ENCODE measurements at places on chromosomes 4 and X. TPM values are rescaled to one million over a fixed set of nuclear protein-coding genes. Genes with fewer than 3 reads are reported as not detected.

FAM53A gene
- 0.82 TPM for total RNA-seq

HS3ST1 gene
- total RNA-seq, result 6.9 TPM

TACR3 gene
- 2.4 TPM for total RNA-seq

MTTP gene
- 2.0 TPM for total RNA-seq

GLRA2 gene
- total RNA-seq, result 113 TPM

PAGE2B gene
- not detected for total RNA-seq

CLDN2 gene
- total RNA-seq, result not detected

BEND2 gene
- total RNA-seq, result not detected

GRCh38 chr4:103757631-103758030 lies 37.8 kb upstream of the TACR3 start:
- no peak for DNase-seq

- no peak for DNase-seq
Measured at GRCh38 chrX:67624325-67624724, 80.5 kb downstream of the AR start.

GRCh38 chrX:87468941-87469340 lies 48.7 kb upstream of the KLHL4 start:
- no peak for DNase-seq

DNA sequence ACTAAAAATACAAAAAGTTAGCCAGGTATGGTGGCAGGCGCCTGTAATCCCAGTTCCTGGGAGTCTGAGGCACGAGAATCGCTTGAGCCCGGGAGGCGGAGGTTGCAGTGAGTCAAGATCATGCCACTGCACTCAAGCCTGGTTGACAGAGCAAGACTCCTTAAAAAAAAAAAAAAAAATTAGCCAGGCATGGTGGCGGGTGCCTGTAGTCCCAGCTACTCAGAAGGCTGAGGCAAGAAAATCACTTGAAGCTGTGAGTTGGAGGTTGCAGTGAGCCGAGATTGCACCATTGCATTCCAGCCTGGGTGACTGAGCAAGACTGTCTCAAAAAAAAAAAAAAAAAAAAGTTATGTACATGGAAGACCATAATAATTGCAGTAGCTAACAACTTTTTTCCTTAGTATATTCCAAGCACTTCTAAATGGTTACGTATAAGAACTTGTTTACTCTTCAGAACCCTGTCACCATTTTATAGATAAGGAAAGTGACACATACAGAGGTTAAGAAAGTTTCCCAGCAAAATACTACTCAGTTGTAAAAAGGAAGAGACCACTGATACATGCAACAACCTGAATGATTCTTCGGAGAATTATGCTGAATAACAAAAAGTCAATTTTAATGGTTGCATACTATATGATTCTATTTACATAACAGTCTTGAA lies 24.5 kb downstream of the RUFY3 start:
- DNase-seq, result no peak

- peak; percentile 13 for DNase-seq
Measured at GRCh38 chr4:126604268-126604867, 1028.4 kb upstream of the INTU start.

GRCh38 chr4:82515705-82516104 lies 46.1 kb downstream of the TMEM150C start:
- peak; percentile 40 for DNase-seq

GRCh38 chrX:76931518-76931917 lies 504.0 kb downstream of the MAGEE1 start:
- no peak for DNase-seq

DNA sequence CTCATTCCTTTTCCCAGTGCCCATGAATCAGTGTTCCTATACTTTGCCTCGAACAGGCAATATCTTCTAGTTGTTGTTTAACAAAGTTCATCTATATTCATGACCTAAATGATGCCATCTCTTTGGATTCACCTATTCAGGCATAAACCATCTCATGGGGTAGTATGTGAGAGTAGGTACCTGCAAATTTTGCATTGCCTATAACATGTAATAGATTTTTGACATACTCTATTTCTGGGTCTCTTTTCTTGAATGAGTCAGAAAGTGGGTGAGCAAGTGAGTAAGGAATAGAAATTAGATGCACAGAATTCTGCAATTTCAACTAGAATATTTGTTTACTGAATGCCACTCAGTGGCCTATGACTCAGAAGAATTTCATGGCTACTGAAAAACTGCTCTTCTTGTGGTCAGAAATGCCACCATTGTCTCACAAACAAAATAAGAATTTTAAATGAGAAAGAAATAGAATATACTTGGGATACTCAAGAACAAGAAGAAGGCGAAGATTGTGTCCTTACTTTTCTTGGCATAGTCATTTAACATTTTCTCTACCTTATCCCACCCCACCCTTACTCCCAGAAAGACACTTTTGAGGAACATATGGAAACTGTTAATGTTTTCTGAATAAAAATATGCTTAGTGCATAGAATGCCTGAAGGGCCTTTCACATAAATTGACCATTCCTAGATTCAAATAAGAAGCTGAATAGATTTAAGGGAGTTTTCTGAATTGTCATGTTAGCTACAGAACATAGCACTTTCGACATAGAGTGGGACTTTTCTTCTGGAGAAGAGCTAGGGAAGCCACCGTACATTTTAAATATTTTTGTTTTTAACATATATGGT lies 86.8 kb downstream of the HHIP start:
- DNase-seq, result no peak

DNA sequence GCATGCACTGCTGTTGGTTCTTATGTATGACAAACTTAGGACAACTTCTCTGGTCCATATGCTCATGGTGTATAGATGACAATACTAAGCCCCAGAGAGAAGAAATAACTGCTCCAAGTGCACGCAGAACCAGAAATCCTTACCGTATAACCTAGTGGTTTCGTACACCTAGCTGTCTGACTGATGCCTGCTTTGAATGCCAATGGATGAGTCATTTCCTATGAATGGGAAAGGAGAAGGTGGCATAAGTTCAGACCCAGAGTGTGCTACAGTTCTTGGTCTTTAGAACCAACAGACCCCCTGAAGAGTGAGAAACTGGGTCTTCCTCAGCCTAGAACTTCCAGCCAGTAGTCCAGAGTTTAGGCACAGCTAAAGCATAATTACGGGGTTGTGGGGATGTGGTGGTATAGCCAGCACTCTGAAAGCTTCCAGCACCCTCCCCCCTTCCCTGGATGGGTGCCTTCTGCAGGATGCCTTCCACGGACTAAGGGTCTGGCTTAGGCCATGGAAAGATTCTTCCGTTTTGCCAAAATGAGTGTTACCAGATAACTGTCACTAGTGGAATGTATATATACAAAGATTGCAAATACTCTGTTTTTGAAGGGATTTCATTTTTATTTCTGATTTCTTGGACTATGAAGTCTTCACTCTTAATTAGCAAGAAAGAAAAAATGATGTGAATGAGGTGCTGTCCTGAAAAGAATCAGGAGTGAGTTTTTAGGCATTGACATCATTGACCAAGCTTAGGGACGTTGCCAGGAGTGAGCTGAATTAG lies 84.6 kb upstream of the PACRGL start:
- no peak for DNase-seq

DNA sequence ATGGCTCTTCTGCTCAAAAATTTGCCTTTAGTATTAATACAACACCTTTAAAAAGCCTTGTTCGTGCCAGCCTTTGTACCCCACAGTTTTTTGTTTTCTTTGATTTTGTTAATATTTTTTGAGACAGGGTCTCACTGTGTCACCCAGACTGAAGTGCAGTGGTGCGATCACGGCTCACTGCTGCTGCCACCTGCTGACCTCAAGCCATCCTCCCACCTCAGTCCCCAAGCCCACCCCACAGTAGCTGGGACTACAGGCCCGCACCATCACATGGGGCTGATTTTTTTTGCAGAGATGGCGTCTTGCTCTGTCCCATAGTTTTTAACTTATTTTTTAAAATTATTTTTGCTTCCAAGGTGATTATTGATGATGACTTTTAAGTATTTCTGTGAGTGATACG lies 134.0 kb downstream of the HTR2C start:
- DNase-seq, result no peak

- peak; percentile 4 for DNase-seq
Measured at GRCh38 chr4:84500386-84501201, 1.5 kb upstream of the NKX6-1 start.

DNA sequence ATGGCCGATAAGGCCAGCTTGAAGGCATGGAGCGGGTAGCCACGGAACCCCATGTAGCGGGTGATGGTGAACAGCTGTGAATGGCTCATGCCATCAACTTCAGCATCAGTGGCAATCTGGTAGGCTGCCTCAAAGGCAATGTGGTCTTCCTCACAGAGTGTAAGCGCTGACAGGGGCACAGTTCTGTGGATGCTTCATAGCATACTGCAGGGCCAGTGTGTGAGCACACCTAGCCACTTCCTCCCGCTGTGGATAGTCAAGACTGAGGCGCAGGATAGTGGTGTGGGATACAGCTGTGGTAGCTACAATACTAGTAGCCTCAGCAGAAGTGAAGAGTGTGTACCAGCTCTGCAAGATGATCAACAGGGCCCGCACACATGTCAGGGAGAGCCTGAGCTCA lies 40.5 kb downstream of the C4orf33 start:
- no peak for DNase-seq

GRCh38 chr4:152217896-152218295 lies 318.0 kb downstream of the FBXW7 start:
- no peak for DNase-seq

DNA sequence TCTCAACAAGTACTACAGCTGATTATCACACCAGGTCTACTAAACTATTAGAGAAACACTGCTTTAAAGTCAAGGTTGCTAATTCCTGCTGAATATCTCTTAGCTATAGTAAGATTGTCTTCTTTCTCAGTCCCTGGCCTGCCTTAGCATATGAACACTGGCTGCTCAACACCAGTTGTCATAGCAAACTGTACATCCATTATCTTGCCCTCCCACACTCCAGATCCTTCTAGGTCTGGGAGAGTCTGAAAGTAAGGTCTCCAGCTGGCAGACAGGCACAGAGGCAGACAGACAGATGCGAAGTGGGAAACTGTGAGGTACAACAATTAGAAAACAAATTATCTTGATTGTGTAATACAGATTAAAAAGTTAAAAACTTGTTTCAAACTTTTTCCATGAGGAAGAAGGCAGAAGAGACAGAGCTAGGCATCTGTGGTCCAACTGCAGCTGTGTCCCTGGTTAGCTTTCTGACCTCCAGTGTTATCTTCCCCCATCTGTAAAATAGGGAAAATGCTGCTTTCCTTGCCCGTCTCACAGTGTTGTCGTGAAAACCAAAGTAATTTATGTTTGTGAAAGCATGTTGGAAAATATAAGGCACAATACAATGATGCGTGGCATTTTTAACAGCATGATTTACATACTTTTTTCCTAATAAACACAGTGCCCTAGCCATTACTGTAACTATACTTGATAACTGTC lies 133.8 kb downstream of the KLHL13 start:
- DNase-seq, result no peak

DNA sequence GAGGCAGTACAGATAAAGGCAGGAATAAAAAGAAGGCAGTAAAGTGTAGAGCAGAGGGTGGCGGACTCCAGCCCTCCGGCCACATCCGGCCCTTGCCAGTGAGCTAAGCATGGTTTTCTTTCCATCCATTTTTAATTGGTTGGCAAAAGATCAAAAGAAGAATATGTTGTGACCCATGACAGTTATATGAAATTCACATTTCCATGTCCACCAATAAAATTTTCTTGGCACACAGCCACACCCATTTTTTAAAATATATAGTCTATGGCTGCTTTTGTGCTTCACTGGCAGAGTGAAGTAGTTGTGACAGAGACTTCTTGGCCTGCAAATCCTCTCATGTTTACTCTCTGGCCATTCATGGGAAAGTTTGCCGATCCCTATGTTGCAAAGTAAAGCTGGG lies 29.8 kb downstream of the SLC9A6 start:
- DNase-seq, result no peak

- DNase-seq, result no peak
Measured at GRCh38 chrX:49176421-49177326, 5.0 kb downstream of the PLP2 start.

DNA sequence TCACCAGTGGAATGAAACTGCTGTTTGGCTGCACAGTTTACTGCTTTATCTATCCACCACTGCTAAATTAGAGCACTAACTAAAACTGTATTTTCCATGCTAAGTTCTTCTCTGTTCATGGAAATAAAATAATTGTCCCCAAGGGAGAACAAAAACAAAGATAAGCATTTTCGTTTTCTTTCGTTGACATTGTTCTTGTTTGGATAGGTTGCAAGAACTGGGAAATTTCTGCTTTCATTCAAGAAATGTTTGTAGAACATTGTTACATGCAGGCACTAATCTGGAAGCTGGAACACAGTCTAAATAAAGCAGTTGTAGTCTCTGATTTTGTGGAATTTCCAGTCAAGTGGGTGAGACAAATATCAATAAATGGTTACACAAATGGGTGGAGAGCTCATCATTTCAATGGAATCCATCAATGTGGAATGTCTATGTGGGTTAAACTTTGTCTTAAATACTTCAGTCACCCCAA lies 5.8 kb upstream of the CXCL8 start:
- no peak for DNase-seq

- DNase-seq, result no peak
Measured at GRCh38 chrX:19086102-19086772, 36.0 kb downstream of the ADGRG2 start.

DNA sequence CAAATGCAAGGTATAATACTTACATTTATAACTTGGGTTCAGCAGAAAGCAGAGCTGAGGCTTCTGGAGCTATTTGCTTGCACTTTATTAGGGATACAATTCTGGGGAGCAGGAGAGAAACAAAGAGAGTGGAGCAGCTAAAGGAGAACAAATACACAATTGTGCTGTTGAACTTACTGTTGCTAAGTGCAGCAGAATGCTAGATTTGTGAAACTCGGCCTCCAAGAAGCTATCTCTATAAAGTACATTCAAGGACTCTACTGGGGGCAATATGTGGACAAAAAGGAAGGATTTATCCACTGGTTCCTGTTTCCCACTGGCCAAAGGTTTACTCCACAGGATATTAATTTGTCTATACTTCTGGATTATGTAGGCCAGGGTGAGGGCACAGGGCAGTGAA lies 86.8 kb downstream of the PPP1R2C start:
- no peak for DNase-seq

- DNase-seq, result no peak
Measured at GRCh38 chr4:3196670-3197359, 52.1 kb upstream of the MSANTD1 start.

DNA sequence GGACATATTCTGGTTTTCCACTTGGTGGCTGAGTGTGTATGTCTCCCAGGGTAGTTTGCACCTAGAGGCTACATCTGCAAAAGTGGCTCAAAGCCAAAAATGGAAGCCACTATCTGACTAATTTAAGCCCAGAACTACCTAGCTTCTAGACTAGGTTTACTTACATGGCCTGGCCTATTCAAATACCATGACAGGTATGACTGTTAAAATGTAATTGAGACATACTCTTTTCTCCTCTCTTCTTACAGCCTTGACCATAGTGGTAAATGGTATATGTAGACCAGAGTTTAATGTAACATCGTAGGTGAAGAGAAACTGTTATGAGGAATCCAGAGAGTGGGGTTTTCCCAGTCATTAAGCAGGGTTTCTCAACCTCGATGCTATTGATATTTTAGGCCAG lies 2.6 kb upstream of the TRPC5 start:
- no peak for DNase-seq

- DNase-seq, result no peak
Measured at GRCh38 chrX:136816975-136817374, 36.2 kb upstream of the ARHGEF6 start.

DNA sequence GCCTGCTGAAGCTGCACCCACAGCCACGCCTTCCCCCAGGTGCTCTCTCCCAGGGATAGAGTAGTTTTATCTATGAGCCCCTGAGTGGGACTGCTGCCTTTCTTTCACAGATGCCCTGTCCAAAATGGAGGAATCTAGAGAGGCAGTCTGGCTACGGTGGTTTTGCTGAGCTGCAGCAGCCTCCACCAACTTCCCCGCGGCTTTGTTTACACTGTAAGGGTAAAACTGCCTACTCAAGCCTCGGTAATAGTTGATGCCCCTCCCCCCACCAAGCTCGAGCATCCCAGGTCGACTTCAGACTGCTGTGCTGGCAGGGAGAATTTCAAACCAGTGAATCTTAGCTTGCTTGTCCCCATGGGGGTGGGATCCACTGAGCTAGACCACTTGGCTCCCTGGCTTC lies 84.5 kb downstream of the PRKG2 start:
- no peak for DNase-seq
